ENCODE measurements at places on chromosomes 11 and 22.

DNA sequence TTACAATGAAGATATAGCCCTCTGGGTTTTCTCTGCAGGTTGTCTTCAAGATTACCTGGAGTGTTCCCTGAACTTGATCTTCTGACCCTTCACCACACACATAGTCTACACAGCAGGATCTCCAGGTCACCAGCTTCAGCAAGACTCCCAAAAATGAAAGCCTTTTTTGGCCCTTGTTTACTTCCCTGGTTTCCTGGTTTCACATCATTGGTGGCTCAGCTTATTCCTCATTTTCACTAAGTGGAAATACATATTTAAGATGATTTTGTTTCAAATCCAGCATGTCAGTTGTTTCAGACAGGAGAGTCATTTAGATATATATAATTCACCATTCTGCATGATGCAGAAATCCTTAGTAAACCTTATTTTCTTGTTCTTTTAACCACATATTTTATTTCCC is 41.6 kb upstream of the MPEG1 start:
- DNase-seq: no peak

DNA sequence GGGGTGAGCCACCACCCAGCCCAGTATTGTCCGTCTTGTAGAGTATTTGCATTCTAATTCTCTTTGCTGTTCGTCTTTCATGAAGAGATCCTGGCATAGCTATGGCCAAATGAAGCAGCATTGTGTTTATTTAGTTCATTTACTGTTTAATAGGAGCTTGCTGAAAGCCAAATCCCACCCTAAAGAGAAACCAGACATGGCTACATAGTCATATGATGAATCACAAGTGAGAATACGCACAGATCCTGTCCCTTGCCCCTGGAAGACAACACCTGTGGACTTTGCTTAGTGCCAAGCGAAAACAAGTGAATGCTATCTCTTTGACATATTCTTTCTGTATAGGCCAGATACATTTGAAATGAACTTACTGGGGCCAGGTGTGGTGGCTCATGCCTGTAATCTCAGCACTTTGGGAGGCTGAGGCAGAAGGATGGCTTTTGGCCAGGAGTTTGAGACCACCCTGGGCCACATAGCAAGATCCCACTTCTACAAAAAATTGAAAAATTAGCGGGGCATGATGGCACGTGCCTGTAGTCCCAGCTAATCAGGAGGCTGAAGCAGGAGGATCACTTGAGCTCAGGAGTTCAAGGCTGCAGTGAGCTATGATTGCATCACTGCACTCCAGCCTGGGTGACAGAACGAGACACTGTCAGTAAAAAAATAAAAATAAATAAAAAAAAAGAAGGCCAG is 5.1 kb upstream of the ARFGAP3 start:
- DNase-seq: no peak

GRCh38 chr11:56841210-56841810 is 92.8 kb upstream of the OR9G4 start:
- DNase-seq: peak; percentile 2

DNA sequence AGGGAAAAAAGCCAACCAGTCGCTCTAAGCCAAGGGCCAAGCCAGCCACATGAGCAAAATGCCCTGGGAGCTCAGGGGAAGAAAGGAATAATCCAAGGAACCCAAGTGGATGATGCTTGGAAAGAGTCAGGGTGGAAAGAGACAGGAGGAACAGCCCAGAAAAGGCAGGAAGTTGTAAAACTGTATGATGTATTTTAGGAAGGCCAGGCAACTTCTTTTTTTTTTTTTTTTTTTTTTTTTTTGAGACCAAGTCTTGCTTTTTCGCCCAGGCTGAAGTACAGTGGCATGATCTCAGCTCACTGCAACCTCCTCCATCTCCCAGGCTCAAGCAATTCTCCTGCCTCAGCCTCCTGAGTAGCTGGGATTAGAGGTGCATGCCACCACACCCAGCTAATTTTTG is 1.6 kb downstream of the LGALS12 start:
- no peak for DNase-seq

DNA sequence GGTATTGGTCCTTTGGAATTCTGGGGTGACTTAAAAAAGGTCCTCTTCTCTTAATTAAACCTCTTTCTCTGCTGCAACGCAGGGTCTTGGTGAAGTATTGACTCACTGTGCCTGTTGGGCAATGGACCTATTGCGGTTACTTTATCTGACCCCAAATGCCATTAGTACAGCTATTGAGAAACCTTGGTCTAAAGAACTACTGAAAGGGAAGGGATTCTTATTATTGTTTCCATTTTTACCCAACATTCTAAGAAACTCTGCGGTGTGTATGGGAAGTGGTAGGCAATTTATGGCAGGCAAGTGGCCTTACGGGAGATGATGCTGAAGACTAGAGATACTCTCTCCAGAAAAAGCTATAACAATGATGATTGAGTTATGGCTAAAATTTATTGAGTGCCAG is 12.5 kb downstream of the SLC6A5 start:
- DNase-seq: no peak

DNA sequence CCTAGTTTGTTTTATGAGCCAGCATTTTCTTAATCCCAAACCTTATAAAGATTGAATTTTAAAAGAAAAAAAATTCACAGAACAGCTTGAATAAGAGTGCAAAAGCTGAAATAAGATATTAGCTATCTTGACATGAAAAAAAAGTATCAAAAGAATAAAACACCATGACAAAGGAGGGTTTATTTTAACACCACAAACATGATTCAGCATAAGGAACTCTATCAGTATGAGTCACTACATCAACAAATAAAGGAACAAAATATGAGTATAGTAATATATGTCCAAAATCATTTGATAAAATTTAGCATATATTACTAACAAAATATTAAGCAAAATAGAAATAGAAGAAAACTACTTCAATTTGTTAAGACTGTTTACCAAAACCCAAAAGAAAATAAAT is 9.6 kb upstream of the LMO1 start:
- DNase-seq: no peak

DNA sequence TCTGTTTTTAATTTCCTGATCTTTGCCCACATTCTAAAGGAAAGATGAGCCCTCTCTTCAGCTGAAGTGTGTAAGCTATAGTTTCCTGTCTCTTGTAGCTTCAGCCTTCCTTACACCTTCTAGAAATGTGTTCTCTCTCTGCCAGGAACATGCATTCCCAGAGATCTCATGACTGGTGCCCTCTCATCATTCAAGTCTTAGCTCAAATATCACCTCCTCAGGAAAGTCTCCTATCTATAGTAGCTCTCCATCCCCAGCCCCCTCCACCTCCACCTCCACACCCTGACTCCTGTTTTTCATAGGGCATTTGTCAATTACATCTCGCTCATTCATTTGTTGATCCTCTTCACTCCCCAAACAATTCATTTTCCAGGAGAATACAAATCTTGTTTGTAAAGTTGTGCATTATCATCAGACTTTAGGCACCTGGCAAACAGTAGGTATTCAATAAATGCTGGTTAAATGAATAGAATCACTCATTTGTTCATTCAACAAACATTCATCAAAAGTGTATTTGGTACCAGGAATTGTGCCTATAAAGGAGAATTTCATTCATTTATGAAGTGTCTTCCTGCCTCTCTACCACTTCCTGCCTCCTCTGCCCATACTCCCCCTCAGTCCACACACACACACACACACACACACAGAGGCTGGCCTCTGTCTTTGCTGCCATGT is 160.3 kb downstream of the BBOX1 start:
- DNase-seq: no peak

DNA sequence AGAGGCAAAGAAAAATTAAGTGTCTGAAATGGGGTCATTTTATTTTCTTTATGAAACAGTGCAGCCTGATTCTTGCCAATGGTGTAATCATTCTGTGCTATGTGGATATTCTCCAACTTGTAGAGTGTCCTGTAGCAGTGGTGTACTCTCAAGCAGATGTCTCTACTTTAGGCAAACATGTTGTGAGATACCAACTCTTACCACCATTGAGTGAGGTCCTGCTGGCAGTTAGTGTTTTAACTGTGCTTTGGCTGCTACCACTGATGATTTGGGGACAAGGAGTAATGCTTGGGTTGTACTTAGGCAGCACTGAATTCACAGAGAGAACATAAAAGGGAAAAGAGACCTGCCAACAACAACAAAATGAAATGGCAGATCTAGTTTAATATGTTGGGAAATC is 122.5 kb downstream of the APIP start:
- no peak for DNase-seq

DNA sequence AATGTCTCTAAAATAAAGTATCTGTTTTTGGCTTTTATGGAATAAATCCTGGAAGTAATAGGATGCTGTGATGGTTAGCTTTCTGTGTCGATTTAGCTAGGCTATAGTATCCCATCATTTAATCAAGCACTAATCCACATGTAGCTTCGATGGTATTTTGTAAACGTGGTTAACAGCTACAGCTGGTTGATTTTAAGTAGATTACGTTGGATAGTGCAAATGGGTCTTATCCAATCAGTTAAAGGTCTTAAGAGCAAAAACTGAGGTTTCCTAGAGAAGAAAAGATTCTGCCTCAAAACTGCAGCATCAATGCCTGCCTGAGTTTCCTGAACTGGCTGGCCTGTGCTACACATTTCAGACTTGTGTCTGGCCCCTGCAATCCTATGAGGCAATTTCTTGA is 314.2 kb upstream of the SORL1-AS1 start:
- DNase-seq: no peak

- DNase-seq: no peak
These were observed 10.2 kb upstream of the AMPD3 start for GRCh38 chr11:10444725-10445315.

DNA sequence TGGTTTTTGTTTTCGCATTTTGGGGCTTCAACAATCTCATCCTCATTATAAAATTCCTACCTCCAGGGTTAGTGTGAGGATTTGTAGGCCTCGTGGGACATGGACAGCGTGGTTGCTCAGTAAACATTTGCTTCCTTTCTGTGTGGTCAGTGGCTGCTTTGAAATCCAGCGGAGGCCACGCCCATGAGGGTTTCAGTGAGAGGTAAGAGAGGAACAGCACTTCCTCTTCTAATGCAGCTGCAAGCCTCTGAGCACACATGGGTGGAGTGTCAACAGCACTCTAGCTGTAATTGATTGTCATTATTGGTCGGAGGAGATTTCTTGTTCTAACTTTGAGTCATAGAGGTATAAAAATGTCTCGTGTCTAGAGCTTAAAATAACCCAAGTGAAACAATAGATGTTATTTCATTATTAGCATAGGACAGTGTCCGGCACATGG is 6.0 kb upstream of the ARHGAP42 start:
- DNase-seq: no peak

DNA sequence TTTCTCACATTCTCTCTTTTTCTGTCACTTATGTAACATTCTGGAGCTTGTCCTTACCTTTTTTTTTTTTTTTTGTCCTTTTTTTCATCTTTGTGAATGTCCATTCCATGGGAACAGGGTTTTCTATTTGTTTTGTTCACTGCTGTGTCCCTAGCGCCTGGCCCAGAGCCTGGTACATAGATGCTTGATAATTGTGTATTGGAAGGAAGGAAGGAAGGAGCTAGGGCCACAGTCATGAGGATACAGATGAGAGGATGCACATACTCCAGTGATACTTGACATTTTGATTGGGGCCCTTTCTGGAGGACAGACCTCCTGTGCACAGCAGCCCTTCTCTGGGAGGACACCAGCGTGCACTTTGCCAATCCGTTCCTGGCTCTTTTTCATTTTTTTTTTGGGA is 68.9 kb downstream of the KIAA1671 start:
- DNase-seq: no peak

- no peak for DNase-seq
These were observed 52.7 kb downstream of the PHF21B start for GRCh38 chr22:44956840-44957767.

DNA sequence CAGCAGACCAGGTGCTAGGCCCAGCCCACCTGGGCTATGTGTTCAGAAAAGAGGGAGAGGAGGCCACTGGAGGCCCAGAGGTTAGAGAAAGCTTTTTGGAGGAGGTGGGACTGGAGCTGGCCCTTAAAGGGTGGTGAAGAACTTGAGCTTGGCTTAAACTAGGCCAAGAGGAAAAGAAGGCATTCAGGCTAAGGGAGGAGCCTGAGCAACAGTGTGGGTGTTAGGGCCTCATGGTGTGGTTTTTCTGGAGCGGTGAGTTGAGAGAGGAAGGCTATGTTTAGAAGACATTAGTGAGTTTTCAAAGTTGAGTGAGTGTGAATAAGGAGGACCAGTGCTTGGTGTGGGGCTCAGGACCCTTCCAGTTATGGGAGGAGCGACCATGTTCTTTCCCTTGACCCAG is 6.2 kb downstream of the TAF6L start:
- DNase-seq: no peak

DNA sequence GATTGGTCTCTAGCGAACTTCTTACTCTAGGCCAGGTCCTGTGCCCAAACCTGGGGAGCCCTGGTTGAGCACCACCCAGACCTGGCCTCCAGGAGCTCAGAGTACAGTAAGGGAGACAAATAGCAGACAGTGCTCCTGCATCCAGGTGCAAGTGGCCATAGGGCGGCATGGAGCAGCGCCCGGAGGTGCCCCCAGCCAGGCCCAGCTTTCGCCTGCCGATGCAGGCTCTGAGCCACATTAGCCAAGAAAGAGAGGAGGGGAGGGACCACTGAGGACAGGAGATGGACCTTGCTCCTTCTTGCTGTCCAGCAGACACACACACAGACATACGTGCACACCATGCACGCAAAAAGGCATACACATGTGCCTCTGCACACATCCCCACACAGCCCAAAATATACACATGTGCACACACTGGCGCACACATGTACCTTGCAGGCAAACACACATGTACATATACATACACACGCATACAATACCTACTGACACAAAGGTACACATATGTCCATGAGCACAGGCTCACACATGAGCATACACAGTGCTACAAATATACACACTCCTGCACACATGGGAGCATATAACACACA is 68.7 kb upstream of the FGF3 start:
- DNase-seq: no peak

- no peak for DNase-seq
These were observed 188.8 kb upstream of the CADM1 start for GRCh38 chr11:115693002-115693401.

DNA sequence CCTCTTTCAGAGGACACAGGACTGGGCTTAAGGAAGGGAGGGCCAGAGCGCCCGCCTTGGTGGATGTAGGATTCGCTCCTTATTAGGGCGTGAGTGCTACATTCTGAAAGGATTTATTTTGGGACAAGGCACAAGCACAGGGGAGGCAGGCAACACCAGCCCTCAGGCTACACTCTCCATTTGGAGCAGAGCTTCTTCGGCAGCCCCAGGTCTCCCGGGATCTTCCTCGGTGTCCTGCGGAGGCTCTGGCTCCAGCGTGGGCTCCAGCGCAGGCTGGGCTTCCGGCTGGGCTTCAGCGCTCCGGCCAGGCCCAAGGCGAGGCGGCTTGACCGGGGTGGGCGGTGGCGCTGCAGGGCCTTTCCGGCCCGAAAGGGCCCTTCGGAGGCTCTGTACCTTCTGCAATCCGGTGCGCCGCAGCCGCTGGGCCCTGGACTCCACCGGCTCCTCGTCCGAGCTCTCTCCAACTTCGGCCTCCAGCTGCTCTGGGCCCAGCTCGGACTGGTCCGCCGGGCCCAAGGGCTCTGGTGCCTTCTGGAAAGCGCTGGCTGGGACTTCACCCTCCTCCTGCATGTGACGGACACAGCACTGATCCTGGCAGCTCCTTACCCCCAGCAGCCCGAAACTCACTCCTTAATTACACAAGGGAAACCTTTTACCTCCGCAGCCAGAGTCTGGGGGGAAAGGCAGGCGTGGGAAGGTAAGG is 1.1 kb downstream of the CAVIN3 start:
- no peak for DNase-seq
